ENCODE measurements at places on chromosomes 5 and 9.

DNA sequence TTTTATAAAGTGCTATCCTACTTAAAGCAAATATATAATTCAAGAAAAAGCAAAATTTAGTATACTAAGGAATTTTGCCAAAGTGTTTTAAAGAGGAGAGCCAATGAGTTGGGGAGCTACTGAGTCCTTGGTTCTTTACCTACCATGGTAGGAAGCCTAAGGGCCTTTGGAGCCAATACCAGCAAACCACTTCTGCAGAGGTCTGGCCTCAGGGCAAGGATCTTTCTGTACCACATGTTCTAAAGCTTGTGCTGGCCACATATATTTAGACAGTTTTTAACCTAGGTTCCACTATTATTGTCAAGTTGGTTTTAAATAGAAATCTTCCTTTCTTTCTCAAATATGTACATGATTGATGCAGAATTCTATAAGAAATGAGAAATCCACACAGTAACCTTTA, 172.3 kb upstream of the NREP start:
- no peak for DNase-seq

GRCh38 chr9:30597608-30598007, 1786.8 kb upstream of the ACO1 start:
- DNase-seq = no peak

DNA sequence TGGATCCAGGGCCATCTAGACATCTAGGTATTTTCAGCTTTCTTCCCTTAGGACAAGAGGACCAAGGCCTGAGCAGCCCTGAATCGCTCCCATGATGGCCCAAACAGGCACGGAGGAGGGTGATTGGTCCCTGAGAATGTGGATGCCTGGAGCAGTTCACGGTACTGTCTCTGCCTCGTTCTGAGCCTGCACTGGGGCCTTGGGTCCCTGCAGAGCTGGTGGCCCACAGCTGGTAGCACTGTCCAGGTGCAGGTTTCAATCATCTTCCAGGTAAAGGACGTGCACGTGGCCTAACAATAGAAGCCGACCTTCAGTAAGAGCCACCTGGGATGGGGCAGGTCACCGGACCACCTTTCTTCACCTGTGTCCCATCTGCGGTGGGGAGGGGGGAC, 19.4 kb upstream of the FCN1 start:
- DNase-seq = no peak

- DNase-seq = no peak
Measured at GRCh38 chr9:4559261-4560182, 69.3 kb downstream of the SLC1A1 start.

- DNase-seq = no peak
Measured at GRCh38 chr5:151255621-151256286, 2.8 kb downstream of the GM2A start.

GRCh38 chr5:59390074-59390659, 503.4 kb downstream of the PDE4D start:
- peak; percentile 35 for DNase-seq

- no peak for DNase-seq
Measured at GRCh38 chr9:89491694-89492093, 6.2 kb downstream of the SEMA4D start.

- no peak for DNase-seq
Measured at GRCh38 chr5:106331415-106331814, 1339.3 kb downstream of the EFNA5 start.

DNA sequence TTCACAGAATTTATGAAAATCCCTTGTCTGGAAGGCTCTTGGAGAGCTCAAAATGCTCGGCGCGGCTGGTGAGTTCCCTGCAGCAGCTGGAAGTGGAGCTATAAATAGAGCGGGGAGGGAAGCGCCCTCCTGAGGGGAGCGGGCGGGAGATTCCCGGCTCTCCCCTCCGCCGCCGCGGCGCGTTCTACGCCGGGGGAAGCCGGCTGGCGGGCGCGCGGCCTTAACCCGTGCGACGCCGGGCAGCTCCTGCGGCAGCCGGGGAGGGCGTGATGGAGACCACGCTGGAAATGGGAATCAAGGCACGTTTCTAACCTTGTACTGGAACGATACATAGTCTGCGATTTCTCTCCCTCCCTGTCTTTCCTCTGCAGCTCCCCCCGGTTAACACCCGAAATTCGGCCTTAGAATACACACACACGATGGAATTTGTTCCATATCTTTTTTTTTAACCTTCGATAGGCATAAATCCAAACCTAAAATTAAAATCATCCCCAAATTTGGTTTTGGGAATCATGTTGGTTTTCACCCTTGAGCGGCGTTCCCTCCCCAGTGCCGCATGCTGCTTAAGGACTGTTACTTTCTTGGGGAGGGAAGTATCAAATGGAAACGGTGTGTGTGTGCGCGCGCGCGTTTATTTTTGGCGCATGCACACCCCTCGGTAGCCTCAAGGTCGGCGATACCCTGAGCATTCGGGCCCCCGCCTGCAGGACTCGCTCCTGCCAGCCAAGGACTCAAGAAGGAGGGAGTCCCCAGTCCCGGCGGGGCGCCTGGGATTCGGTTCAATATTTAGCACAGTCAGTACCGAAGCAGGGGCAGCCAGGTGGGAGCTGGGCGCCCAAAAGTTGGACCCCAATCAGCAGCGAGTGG, 306.3 kb upstream of the KCNN2 start:
- peak; percentile 79 for DNase-seq

DNA sequence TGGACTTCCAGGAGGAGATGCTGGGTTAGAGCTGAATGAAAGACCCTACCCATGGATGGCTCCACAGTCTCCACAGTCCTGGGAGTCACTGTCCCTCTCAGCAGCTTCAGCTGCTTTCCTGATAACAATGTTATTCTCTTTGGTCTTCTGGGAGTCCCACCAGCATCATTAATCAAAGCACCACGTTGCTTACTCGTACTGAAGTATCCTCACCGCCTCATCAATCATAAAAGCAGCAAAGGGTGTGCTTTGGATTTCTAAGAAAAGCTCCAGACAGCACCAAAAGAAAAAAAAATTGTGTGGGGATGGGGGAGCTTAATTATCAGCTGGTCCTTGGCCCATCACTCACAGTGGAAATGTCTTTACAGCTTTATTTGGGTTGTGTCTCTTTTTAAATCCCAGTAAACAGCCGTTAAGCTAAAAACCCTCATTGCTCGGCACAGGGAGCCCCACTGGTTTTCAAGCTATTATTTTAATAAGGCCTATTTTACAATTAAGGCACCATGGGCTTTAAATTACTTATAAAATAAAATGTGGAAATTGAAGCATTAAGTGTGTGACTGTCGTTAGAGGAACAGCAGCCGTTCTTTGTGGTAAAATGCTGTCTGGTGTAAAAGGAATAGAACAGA, 538.0 kb downstream of the EBF1 start:
- DNase-seq = no peak

DNA sequence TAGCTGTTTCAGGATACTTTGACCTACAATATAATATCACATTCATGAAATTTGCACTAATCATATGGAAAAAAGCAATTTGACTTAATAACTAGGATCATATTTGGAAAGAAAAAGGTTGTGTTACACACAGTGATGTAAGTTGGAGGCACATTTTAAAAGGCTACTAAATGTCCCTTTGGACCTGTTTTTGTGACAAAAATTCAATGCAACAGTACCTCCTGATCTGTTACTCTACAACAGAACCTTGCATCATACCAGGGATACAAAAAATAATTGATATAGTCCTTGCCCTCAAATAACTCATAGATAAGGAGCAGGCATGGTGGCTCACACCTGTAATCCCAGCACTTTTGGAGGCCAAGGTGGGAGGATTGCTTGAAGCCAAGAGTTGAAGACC, 67.1 kb downstream of the BAAT start:
- DNase-seq = no peak

DNA sequence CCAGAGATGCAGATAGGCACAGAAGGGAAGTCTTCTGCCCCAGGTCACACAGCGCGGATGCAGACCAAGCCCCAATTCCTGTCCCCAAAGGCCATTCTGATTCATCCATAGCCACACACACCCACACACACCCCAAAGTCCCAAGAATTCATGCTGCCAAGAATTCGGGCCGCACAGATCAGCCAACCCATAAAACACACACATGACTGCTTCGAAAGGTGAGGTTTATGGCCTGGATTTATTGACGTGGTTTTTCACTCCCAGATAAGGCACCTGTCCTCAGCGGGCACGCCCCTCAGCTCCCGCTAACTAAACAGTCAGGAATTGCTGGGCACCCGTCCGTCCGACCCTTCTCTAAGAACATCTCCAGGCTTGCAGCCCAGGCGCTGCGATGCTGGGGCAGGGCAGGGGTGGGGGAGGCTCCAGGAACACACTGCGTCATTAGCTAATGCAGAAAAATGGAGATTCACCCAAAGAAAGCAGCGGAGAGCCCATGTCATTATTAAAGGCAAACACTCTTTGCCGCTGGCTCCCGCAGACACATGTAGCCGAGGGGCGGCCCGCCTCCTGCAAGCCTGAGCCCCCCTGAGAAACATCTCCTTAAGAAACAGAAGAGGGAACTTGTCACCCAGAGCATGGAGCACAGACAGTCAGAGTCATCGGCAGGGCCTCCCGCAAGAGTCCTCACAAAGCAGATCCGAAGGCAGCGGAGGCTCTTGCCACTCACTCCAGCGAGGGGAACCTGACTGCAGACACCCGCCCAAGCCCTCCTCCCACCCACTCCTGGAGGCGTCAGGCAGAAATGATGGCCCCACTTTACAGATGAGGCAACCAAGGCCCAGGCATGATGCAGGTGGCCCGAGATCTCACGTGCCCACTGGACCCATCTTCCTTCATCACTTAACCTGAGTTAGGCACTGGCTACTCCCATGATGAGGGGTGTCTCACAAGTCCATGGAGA, 19.9 kb downstream of the VAV2 start:
- DNase-seq = no peak
